ENCODE measurements at places on chromosomes 13 and 19.
A peak's percentile ranks its signal among the peaks of the same experiment; 100 is the strongest.

DNA sequence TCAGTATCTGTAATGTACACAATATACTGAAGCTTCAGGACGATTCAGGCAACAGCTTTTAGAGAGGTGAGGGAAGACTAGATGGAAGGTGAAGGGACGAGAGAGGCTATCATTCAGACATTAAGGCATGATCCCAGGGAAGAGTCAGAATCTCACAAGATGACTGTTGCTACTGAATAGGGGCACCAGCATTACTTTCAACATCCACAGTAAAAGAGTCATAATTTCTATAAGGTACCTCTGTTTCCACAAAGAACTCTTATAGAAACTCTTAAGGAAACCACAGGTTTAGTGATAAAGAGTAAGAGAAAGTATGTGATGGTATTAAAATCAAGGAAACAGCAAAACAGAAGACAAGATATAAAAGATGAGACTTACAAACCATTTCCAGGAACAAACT, 23.0 kb downstream of the LCP1 start:
- no peak for DNase-seq

- DNase-seq: no peak
Observed at GRCh38 chr19:23596872-23597271, 90.1 kb downstream of the ZNF675 start.

GRCh38 chr13:21020176-21020575, 41.2 kb downstream of the LATS2 start:
- no peak for DNase-seq

GRCh38 chr13:97028441-97029299, 34.4 kb upstream of the OXGR1 start:
- peak; percentile 17 for DNase-seq

- DNase-seq: no peak
Observed at GRCh38 chr13:90185734-90186133, 1161.8 kb upstream of the MIR17HG start.

GRCh38 chr13:101053301-101054093, 362.8 kb downstream of the NALCN start:
- no peak for DNase-seq

DNA sequence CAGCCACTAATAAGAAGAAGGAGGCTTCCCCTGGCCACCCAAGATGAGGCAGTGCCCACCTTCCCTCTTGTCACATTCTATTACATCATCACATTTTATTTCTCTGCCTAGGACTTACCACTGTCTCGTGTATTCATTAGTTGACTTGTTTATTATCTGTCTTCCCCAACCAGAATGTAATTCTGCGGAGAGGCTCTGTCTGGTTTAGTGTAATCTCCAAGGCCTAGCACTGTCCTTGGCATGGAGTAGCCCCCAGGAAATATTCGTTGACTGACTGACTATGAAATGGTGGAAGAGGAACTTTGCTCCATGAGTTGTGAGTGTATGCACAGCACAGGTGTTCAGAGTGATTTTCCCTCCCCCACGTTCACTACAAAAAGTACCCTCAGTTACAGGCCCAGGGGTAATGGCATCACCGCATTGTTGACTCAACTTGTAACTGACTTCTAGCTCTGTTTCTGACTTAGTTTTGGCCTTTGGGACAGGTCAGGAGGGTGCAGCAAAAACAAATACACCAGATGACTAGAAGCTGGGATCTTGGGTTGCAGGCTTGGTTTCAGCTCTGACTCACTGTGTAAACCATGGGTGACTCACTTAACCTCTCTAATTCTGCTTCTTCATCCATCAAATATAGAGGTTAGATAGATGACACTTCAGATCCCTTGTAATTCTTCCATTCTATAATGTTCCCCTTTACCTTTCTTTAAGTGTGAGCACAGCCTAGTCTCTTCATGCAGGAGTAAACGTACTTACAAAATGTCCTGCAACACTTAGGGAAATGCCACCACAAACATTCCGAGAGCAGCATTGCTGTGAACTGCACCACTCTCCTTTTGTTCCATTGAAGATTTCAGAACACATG, 229.7 kb downstream of the KCNRG start:
- no peak for DNase-seq

DNA sequence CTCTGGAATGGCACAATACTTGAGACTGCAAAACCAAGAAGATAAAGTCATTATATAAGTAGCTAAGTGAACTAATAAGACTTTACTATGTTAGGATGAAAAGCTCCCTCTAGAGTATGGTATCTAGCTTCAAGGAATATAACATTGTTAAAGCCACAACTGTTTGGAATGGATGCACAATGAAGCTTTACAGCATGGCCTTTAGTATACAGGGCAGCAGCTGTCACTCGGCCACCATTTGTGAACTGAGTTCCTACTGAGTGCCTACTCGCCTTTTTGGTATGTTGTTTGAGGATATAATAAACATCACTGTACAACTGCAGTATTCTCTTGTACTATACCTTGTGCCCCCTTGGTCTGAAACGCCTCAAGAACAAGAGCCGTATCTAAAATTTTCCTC, 6.8 kb downstream of the ALG5 start:
- no peak for DNase-seq

- DNase-seq: no peak
Observed at GRCh38 chr19:5811117-5811516, 6.2 kb downstream of the NRTN start.

DNA sequence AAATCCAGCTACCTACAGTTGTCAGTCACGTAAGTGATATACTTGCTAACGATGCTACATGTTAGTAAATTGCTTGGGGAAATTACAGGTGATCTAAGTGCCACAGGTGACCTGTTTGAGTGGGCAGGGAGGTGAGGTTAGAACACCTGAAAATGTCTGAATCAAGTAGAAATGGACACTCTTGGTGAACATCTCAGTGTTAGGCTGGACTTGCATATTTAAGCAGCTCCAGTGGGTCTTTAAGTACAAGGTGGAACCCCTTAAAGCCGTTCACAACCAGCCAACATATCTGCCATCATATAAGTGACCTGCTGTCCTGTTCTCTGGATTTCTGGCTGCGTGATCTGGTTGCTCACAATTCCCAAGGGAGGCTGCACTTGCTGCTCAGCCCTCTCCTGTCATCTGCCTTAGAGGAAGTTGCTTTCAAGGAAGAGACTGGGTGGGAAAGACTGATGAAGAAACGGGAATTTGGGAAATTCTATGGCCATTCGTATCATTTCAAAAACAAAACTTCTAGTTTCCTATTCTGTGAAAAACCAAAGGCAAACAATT, 244.0 kb downstream of the DCLK1 start:
- no peak for DNase-seq

DNA sequence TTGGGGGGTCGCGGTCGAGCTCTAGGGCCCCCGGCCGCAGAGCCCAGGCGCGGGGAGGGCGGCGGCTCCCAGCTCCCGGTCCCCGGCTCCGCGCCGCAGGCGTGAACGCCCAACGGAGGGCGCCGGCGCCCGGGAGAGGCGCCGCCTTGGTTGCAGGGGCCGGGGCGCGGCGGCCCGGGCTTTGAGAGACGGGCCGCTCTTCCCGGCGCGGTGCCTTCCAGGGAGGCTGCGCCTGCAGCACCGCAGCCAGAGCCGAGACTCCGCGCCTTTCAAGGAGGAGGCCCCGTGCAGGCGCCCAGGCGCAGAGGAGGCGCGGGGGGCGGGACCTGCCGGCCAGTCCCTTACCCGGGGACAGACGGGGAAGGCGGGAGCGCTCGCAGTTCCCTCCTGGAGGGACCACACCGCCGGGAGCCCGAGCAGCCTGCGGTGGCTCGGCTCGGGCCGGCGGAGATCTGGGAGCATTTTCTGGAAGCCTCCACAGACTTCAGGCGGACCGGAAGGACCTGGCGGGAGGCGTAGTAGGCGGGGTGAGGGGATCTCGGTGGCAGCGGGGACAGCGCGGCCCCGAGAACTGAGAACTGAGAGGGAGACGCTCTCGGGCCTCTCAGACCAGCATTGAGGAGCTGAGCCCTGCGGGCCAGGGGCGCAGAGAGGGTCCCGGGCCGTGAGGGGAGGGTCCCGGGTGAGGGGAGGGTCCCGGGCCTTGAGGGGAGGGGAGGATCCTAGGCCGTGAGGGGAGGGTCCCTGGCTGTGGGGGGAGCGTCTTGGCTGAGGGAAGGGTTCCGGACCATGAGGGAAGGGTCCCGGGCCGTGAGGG, 25.5 kb upstream of the MCF2L start:
- no peak for DNase-seq

GRCh38 chr13:31794452-31794851, 55.1 kb downstream of the RXFP2 start:
- no peak for DNase-seq

DNA sequence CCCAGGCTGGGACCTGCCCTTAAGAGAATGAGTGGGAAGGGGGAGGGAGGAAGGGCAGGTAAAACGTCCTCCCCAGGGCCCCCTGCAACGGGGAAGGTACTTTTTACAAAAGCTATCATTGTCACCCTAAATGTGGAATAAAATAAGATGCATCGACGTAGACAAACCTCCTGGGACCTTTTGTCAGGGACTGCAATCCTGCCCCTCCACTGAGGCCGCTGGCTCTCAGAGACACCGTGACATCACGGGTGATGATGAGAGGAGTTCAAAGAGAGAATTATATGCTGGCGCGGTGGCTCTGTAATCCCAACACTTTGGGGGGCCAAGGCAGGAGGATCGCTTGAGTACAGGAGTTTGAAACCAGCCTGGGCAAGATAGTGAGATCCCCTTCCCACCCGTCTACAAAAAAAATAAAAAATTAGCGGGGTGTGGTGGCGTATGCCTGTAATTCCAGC, 1.8 kb upstream of the MYBPC2 start:
- no peak for DNase-seq

GRCh38 chr19:1807030-1807694, 4.9 kb downstream of the ATP8B3 start:
- no peak for DNase-seq

GRCh38 chr13:103325672-103326071, 259.5 kb upstream of the SLC10A2 start:
- no peak for DNase-seq

DNA sequence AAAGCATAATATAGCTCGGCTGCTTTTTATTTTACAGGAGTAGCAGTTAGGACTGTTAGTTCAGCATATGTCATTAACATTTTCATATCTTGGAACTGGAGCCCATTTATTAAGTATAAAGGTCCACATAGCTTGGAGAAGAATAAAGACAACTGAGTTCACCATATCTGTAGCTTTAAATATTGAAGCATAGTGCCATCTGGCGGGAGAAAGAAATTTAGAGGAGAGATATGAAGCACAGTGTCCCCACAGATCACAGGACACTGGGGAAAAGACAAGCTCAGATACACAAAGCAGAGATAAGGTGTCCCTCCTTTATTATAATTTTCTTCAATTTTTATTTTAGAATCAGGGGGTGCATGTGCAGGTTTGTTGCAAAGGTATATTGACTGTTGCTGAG, 104.7 kb upstream of the FREM2 start:
- DNase-seq: peak; percentile 19

- DNase-seq: no peak
Observed at GRCh38 chr13:96782186-96782585, 212.1 kb downstream of the OXGR1 start.

- no peak for DNase-seq
Observed at GRCh38 chr13:83150616-83151307, 731.5 kb downstream of the SLITRK1 start.

DNA sequence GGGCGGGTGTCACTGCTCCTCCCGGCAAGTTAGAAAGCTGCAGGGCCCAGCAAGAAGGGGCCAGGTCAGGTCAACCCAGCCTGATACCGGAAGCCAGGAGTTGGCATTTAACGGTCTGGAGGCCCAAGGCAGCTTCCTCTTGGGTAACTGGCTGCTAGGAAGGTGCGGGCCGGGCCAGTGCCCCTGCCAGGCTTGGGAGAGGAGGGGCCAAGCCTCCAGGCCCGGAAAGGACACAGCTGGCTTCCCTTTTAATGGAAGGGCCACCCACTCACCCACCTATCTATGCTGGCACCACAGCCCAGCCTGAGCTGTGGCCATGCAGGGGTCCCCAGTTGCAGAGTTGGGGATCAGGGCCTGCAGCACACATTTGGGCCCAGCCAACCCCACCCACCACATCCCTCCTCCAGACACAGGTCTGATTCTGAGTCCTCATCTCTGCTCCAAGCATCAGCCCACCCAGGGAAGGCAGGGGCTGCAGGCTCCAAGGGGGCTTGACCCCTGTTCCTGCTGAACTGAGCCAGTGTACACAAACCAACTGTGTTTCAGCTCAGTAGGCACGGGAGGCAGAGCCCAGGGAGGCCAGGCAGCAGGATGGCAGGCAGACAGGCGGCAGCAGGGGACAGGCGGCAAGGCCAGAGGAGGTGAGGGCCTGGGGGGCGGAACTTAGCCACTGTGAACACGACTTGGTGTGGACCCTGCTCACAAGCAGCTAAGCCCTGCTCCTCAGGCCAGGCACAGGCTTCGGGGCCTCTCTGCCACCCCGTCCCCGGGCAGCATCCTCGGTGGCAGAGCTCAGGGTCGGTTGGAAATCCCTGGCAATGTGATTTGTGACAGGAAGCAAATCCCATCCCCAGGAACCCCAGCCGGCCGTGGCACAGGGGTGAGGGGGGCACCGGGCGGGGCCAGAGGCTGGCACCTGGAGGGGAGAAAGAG, 40.8 kb downstream of the ZSWIM4 start:
- DNase-seq: no peak

GRCh38 chr13:87906411-87906810, 235.2 kb downstream of the SLITRK5 start:
- DNase-seq: no peak

- no peak for DNase-seq
Observed at GRCh38 chr13:75360170-75360569, 121.8 kb downstream of the TBC1D4 start.

DNA sequence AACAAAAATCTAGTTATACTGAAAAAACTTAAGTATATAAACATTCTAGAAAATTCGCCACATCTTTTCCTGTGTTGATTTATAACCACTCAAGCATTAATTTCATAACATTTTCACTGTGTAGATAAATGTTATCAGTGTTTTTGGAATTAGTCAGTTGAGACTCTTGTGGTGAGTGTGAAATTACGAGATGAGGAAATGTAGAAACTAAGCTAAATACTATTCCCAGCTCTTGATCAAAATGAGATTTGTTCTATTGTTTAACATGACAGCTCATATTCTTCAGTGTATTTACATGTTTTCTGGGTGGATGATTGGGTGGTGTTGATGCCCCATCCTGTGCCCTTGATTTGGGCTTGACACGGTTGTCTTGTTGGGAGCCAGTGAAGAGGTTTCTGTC, 406.8 kb downstream of the DACH1 start:
- no peak for DNase-seq

DNA sequence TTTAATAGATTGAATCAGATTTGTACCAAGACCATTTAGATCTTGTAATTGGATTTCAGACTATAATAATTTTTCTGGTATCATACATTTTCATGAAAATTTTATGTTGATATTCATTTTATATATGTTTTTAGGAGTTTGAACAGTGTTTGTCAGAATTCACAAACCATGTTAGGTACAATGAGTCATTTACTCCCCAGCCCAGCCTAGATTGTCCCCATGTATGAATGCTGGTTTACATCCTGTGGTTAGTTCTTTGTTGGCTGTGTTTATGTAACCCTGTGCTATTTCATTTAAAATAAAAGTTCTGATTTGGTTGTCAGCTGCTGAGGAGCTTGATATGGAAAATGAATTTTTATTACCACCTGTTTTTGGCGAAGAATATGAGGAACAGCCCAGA, 96.7 kb downstream of the GJA3 start:
- no peak for DNase-seq
